ENCODE measurements at places on chromosomes 16 and 17.

DNA sequence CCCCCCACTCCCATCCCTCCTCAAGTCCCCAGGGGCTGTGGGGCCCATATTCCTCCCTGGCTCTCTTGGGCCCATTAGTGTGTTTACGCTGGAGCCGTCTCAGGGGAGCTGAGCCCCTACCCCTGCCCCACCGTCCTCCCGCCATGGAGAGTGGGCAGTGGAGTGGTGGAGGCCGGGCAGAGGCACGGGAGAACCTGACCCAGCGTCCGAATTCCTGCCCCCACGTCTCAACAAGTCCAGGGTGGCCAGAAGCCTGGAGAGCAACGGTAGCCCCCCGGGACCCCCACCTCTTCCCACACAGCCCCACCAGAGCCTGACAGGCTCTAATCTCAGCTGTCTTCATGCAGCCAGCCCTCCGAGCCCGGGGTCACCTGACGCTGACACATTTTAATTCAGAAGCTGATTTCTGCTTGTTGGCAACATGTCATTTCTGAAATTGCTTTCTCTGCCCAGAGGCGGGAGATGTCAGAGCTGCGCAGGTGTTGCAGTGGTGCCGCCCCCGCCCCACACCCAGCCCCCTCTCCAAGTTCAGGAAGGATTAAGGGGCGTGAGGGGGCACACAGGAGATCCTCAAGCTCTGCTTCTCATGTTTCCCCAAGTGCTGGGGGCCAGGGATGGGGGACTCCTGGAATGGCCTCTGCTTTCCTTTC, 32.6 kb downstream of the WNT9B start:
- no peak for DNase-seq

- DNase-seq: no peak
These were observed 6.3 kb downstream of the KRT24 start for GRCh38 chr17:40697297-40697696.

- DNase-seq: no peak
These were observed 3.3 kb downstream of the ZNF652 start for GRCh38 chr17:49358641-49359247.

DNA sequence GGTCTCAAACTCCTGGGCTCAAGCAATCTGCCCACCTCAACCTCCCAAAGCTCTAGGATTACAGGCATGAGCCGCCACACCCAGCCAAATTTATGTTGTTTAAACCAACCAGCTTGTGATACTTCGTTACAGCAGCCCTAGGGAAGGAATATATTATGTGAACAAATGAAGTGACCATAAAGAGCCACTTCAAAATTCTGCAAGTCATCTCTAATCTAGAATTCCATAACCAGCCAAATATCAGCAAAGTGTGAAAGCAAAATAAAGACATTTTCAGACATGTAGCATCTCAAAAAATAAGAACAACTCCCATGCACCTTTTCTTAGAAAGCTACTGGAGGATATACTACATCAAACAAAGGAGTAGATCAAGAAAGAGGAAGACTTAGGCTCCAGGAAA, 36.0 kb downstream of the AIPL1 start:
- no peak for DNase-seq

GRCh38 chr17:74960570-74961342, 11.8 kb downstream of the HID1 start:
- DNase-seq: no peak

- no peak for DNase-seq
These were observed 415 bp downstream of the ABCA5 start for GRCh38 chr17:69326377-69327059.

GRCh38 chr16:89693289-89693731, 6.8 kb downstream of the CDK10 start:
- DNase-seq: no peak

GRCh38 chr17:63437287-63438091, 8.6 kb downstream of the CYB561 start:
- DNase-seq: no peak

GRCh38 chr17:42378959-42379594, 9.2 kb downstream of the STAT3 start:
- DNase-seq: no peak

- DNase-seq: peak; percentile 14
These were observed 20.0 kb downstream of the ST6GALNAC1 start for GRCh38 chr17:76623271-76624146.

DNA sequence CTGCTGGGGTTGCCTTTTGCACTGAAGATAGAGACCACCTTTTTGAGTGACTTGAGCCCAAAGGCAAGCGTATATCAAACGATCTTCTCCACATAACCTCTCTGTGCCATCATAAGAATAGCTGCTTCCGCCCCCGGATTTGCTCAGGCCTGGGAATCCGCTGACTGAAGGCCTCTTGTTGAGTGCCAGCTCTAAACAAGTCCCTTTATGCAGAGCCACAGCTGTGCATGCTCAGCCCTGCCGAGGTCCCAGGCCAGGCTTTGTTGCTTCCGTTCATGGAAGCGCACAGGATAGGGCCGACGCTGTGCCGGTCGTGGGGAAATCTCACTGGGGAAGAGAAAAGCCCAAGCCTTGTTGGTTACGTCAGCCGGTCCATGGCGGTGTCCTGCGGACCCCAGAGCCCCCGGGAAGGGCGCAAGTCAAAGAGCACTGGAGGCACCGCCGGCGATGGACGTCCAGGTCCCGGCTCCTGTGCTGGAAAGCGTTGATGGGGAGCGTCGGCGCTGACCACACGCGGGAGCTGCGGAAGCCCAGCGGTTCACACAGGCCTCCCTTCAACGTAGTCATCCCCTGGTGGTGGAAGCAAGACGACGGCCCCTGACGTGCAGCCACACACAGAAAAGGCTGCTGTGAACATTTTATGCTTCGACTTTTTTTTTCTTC, 23.5 kb upstream of the RPL13 start:
- no peak for DNase-seq

- no peak for DNase-seq
These were observed 90.4 kb downstream of the MARF1 start for GRCh38 chr16:15552507-15552906.

DNA sequence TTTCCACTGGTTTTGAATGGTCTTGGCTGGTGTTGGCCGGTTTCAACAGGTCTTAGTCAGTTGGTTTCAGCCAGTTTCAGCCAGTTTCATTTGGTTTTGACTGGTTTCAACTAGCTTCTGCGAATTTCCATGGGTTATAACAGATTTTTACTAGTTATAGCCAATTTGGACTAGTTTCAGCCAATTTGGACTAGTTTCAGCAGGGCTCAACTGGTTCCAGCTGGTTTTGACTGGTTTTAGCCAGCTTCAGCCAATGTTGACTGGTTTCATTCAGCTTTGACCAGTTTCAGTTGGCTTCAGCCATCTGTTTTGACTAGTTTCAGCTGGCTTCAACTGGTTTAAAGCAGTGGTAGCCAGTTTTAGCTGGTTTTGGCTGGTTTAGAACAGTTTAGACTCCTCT, 432.6 kb downstream of the UTP18 start:
- DNase-seq: no peak

Data from NCI-H1417 treated with DMSO at 0.1 percent for 48 hours (cell line).